ENCODE measurements at places on chromosomes 12 and 14.
A peak's percentile ranks its signal among the peaks of the same experiment; 100 is the strongest.

GRCh38 chr12:91287753-91288152 is 105.1 kb upstream of the DCN start:
- DNase-seq, result no peak

DNA sequence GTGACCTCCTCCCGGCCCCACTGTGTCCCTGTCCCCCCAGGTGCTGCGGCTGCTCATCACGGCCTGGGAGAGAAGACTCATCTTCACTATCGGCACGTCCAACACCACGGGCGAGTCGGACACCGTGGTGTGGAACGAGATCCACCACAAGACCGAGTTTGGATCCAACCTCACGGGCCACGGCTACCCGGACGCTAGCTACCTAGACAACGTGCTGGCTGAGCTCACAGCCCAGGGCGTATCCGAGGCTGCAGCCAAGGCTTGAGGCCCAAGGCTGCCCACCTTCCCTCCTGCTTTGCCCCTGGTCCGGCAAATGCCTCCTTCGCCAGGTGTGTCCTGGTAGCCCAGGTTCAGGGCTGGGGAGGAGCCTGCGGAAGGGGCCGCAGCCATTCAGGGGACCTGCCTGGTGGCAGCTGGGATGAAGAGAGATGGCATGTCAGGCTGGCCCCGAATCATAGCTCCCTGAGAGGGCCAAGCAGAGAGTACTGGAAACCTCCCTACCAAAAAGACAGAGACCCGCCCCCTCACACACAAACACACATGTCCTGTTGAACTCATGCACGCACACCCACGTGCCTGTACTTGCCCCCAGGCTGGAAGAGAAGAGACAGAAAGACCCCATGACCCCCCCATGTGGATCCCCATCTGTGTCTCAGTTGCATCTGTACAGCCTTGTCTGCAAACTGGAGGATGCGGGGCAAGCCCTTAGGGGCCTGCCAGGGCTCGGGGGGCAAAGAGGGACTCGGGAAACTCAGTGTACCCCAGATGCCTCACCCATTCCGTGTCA is 38.7 kb downstream of the RASAL1 start:
- no peak for DNase-seq

GRCh38 chr14:64910847-64911495 is 3.3 kb upstream of the CHURC1 start:
- no peak for DNase-seq

DNA sequence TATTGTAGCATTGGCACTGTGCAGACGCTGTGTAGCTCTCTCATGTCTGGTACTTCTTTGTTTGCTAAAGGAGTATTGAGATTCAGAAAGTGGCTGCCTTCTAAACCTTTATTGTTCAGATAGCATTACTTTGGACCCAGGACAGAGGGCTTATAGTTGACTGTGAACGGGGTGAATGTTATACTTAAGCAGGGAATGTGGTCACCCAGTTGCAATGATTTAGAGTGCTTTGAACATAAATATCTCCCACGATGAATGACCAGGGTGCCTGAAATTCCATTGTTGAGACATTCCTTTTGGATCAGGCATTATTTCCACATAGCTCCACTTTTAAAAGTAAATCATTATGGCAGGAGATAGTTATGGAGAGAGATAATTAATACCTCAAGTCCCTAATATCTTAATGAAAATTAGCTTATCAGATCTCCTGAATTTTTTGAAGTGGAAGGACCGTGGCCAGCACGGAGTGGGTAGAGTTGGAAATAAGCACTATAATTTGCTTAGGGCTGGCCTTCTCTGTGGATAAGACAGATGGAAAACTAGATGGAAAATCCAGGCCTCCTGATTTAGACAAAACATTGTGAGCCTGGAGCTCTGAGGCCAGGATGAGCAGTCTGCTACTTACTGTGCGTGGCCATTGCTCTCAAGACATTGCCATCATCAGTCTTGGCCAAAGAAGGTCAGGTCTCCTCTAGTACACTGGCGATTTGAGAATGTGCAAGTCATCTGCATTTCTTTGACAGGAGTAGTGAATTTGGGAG is 114.5 kb downstream of the ETV6 start:
- DNase-seq, result no peak

DNA sequence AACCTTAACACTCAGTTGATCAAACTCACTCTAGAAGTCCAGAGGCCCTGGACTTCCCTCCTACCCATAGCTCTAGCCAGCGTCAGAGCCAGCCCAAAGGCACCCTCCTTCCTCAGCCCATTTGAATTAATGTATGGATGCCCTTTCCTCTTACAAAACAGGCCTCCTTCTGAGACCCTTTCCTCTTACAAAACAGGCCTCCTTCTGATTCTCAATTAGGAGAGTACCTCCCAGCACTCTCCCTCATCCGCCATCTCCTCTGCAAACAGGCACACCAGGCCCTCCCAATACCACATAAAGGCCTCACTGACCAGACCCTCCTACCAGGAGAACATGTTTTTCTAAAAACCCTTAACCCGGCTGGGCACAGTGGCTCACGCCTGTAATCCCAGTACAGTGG is 65.7 kb downstream of the MOK start:
- no peak for DNase-seq

GRCh38 chr12:118073768-118074167 is 12.8 kb upstream of the WSB2 start:
- DNase-seq, result no peak

- DNase-seq, result no peak
These were observed 148.4 kb downstream of the CHST11 start for GRCh38 chr12:104604995-104605675.

DNA sequence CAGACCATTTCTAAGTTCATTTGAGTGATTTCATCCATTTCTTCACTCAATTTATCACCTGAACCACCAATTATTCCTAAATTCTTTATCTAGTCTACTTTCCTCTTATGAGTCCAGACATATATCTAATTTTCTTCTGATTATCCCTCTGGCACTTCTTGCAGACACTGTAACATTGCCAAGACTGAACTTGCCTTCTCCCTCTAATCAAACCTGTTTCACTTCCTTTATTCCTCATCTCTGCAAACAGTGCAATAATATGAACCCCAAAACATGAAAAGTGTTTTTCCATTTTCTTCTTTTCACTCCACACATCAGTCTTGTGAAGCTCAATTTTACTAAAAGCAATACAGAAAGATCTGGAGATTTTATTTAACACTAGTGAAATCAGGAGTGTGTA is 37.8 kb upstream of the PTPRQ start:
- no peak for DNase-seq

DNA sequence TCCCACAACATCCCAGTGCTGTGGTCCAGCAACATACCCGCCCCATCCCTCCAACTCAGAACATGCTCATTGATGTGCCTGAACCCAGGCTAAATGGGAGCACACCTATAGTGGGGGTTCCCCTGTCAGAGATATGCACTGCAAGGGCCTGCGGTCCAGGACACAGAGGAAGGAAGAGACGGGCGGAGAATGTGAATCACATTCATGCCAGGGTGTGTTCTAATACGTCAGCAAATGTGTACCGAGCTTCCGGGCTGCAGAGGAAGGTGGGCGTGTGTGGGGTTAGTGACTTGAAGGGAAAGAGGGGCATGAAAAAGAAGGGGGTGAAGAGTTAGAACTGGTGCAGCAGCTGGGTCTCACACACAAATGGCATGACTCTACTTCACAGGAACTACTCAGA is 83.7 kb downstream of the DPF3 start:
- peak; percentile 45 for DNase-seq

- no peak for DNase-seq
These were observed 890 bp downstream of the TEP1 start for GRCh38 chr14:20412411-20412810.

- no peak for DNase-seq
These were observed 110.4 kb downstream of the BCAT1 start for GRCh38 chr12:24838531-24838950.
